ENCODE measurements at places on chromosomes 3 and 15. TPM values are rescaled to one million over a fixed set of nuclear protein-coding genes. Genes with fewer than 3 reads are reported as not detected.

TIMP4 gene
- total RNA-seq, result 5.3 TPM

- DNase-seq, result no peak
- H3K27ac ChIP-seq, result no peak overlapping the region
- no peaks in the 10 kb centered on the region for H3K36me3 ChIP-seq
- no peak overlapping the region for H3K4me3 ChIP-seq
- no peaks in the 10 kb centered on the region for H3K4me1 ChIP-seq
Observed at GRCh38 chr3:113812854-113813253, 25.7 kb upstream of the GRAMD1C start.

DNA sequence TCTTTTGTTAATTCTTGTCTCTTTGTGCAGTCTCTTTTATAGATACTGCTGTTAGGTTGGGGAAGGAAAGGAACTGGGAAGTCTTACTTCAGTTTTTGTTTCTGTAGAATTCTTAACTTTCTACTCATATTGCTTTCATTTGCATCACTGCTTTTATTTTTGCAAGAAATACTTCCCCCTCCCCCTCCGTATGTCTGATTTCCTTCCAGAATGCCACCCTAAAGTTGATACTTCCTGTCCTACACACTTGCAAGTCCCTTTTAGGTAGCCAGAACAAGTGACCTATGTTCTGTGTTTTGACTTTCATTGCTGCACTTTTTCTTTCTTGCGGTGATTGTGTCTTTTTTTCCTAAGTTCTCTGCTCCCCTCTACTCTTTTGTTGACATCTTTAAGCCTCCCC, 477.4 kb downstream of the RSL24D1 start:
- DNase-seq, result no peak
- no peaks in the 10 kb centered on the region for H3K4me1 ChIP-seq
- no peaks in the 10 kb centered on the region for H3K27me3 ChIP-seq

GRCh38 chr3:121411523-121411922, 134.3 kb downstream of the POLQ start:
- no peak for DNase-seq
- no peaks in the 10 kb centered on the region for H3K27me3 ChIP-seq
- H3K4me1 ChIP-seq, result no peaks in the 10 kb centered on the region

TMEM40 gene
- not detected for total RNA-seq

WDR73 gene
- 14.4 TPM for total RNA-seq

GRCh38 chr15:75186044-75186443, 15.6 kb upstream of the C15orf39 start:
- H3K27me3 ChIP-seq, result no peaks in the 10 kb centered on the region
- peaks cover 5% of the 10 kb centered on the region for H3K4me1 ChIP-seq
- H3K4me3 ChIP-seq, result no peak overlapping the region
- no peaks in the 10 kb centered on the region for H3K36me3 ChIP-seq
- no peak overlapping the region for H3K27ac ChIP-seq

GRCh38 chr3:41710646-41711388, 251.1 kb downstream of the ULK4 start:
- DNase-seq, result peak; percentile 26
- no peaks in the 10 kb centered on the region for H3K27me3 ChIP-seq
- H3K4me1 ChIP-seq, result no peaks in the 10 kb centered on the region
- H3K36me3 ChIP-seq, result no peaks in the 10 kb centered on the region

DNA sequence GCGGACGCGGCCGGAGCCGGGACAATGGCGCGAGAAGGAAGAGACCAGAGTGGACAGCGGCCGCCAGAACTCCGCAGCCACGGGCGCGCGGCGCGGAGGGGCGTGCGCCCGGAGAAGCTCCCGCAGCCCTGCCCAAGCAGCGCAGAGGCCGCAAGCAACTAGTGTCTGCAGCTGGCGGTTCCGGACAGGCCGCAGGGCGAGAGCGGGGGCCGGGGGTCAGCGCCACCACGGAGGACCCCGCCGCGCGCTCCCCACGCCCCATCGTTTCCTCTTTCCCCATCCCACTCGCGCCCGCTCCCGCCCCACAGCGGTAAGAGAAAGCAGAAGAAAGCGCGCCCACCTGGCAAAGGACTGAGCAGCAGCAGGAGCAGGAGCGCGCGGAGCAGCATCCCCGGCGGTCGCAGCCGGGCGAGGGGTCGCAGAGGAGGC, 440 bp downstream of the PRTG start:
- no peaks in the 10 kb centered on the region for H3K4me1 ChIP-seq
- peak overlapping the region; percentile 88 for H3K27ac ChIP-seq
- H3K27me3 ChIP-seq, result no peaks in the 10 kb centered on the region
- H3K36me3 ChIP-seq, result no peaks in the 10 kb centered on the region
- H3K4me3 ChIP-seq, result peak overlapping the region; percentile 65

GRCh38 chr3:123632161-123632655, 47.4 kb upstream of the HACD2 start:
- no peak overlapping the region for H3K4me3 ChIP-seq
- H3K27me3 ChIP-seq, result no peaks in the 10 kb centered on the region
- no peaks in the 10 kb centered on the region for H3K4me1 ChIP-seq
- DNase-seq, result peak; percentile 75
- peak overlapping the region; percentile 82 for H3K27ac ChIP-seq

DNA sequence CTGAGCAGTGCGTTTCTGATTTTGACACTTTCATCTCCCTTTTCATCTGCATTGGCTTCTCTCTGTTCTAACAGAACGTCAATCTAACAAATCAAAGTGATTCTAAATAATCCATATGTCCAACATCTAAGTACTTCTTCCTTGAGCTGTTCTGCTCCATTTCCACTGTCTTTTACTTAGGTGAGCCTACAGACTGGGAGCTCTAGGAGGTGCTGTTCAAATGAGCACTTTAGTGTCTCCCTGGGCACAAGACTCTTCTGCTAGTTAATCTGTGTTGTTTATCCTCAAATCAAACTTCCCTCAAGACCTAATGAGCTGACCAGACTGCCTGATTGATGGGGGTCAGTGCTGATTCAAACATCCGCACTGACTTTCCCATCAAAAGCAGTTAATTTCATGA, 408.1 kb downstream of the WDR72 start:
- no peak overlapping the region for H3K27ac ChIP-seq
- no peak for DNase-seq
- H3K27me3 ChIP-seq, result no peaks in the 10 kb centered on the region
- H3K4me1 ChIP-seq, result no peaks in the 10 kb centered on the region
- H3K4me3 ChIP-seq, result no peak overlapping the region

DNA sequence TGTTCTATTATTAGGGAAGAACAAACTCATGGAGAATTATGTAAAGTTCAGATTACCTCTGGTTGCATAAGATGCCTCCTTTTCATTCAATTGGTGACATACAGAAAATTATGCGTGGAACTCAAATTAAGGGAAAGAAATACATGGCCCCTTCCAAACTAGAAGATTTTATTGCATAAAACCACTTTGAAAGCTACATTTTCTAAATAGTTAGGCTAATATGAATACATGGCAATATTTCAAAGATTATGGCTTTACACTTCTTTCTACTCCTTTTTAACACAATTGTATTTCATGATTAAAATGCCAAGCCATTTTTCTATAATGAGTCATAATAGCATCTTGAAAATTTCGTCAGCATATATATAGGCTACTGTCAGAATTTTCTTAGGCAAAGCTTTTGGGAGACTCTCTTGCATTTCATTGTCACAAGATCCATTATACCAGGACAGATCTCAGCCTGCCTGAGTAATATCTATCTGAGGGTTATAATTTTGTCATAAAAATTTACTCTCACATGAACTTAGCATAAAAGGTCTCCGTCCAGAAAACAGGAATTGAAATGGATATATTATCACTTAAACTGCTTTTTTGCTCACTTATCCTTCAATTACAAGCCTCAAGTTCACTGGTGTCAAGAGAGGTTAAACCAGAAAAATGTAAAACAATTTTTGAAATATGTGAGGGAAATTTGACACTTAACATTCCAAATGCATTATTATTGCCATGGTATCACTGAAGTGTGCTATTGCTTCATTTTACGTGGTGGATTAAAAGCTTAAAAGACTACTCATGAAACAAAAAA, 37.1 kb downstream of the CPA3 start:
- DNase-seq, result no peak
- no peak overlapping the region for H3K27ac ChIP-seq
- H3K4me3 ChIP-seq, result no peak overlapping the region
- H3K4me1 ChIP-seq, result no peaks in the 10 kb centered on the region

DNA sequence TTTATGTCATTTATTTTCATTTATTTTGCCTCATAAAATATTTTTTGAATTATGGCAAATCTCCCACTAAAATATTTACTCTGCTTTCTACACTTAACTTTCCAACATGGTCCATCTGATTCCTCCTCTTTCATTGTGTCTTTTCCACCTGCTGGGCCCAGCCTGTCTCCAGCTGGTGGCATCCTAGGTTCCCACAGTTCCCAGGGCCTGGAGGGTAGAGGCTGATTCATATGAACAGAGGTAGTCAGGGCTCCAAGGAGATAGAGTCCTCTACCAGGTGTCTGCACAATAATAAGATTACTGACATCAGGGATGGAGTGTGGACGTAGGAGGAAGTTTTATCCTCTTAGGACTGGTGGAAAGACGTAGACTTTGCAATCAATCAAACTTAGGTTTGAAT, 14.3 kb downstream of the ZBTB38 start:
- H3K36me3 ChIP-seq, result no peaks in the 10 kb centered on the region
- H3K4me1 ChIP-seq, result no peaks in the 10 kb centered on the region
- no peak overlapping the region for H3K27ac ChIP-seq
- no peaks in the 10 kb centered on the region for H3K27me3 ChIP-seq
- DNase-seq, result no peak

- no peaks in the 10 kb centered on the region for H3K27me3 ChIP-seq
- H3K27ac ChIP-seq, result no peak overlapping the region
- H3K36me3 ChIP-seq, result no peaks in the 10 kb centered on the region
- no peak overlapping the region for H3K4me3 ChIP-seq
- no peak for DNase-seq
Observed at GRCh38 chr3:55630280-55630920, 143.3 kb upstream of the WNT5A start.

HYAL1 gene
- 27.6 TPM for total RNA-seq

CD96 gene
- total RNA-seq, result 1.0 TPM

LRRN1 gene
- total RNA-seq, result 0.29 TPM

- H3K36me3 ChIP-seq, result no peaks in the 10 kb centered on the region
- no peaks in the 10 kb centered on the region for H3K4me1 ChIP-seq
- DNase-seq, result no peak
- no peak overlapping the region for H3K4me3 ChIP-seq
- no peaks in the 10 kb centered on the region for H3K27me3 ChIP-seq
Observed at GRCh38 chr3:66539466-66539989, 38.7 kb upstream of the LRIG1 start.

SLC22A13 gene
- total RNA-seq, result not detected

DNA sequence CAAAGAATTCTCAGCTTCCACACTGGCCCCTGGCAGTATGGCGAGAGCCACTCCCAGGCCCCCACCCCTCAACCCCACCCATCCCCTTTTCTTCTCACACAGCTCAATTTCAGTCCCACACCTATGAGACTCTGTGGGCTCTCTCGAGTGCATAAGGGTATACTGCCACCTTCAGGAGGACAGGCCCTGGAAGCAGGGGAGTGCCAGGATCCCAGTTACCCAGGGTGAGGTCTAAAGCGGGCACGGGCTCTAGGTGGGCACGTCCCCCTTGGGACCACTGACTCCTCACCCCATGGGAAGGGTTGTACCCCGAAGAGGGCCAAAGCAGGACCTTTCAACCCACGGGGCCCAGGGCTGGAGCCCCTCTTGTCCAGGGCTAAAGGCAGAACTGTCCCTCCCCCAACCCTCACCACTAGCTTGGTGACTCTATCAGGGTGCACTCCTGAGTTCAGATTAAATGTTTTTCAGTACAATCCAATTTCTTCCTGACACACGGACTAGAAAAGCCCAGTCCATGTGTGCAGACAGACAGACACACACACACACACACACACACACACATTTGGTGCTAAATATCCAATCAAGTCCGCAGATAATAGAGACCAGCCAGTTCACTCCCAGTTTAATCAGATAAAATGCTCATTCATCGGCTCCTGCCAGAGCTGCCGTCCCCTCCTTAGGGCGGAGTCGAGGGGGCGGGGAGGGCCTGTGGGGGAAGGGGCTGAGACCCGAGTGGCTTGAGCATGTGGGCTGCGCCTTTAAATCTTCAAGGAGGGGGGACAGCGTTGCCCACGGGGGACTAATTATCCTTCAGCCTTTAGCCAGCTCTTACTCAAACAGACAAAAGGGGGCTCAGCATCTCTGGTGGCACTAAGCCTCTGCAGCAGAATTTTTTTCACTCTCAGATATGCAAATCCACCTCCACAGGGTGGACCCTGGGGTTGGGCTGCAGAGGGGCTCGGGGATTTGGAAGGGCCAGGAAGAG, 59.3 kb downstream of the CYP11A1 start:
- peak; percentile 56 for DNase-seq
- no peaks in the 10 kb centered on the region for H3K27me3 ChIP-seq
- H3K4me1 ChIP-seq, result no peaks in the 10 kb centered on the region
- H3K36me3 ChIP-seq, result no peaks in the 10 kb centered on the region

NKIRAS1 gene
- 3.6 TPM for total RNA-seq

PIERCE2 gene
- 1.4 TPM for total RNA-seq

TLR9 gene
- total RNA-seq, result not detected

GAP43 gene
- not detected for total RNA-seq

DNA sequence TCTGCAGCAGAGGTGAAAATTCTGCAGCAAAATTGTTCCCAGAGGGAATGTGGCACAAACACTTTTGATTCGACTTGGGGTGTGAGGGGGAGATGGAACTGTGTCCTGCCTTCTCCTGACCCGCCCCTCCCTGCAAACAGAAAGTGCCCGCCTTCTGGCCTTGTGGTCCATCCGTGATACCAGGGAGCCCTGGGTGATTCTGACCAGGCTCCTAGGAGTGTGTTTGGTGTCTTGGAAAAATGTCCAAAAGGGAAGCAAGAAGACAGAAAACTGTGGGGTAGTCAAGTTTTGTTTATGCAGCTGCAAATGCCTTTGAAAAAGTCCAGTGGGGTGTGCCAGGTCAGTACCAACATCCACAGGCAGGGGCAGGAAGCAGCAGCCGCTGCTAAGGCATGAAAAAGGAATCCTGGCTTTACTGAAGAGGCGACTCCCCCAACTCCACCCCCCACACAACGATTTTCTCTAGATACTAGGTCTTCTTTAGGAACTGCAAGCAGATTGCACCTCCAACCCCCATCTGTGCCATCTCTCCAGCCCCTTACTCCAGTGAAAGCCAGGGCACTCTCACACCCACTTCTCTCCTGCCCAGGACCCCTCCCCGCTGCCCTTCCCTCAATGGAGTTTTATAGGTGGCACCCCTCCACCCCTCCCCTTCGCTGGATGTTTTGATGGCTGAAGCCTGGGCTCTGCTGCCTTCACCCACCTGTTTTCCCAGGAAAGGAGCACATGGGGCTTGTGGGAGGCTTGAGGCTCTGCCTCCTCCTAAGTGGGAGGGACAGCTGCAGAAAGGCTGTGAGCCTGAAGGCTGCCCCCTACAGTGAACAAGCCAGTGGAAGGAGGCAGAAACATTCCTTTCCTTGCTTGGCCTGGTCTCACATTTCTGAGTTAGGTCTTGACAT, 82.4 kb upstream of the HERC1 start:
- no peaks in the 10 kb centered on the region for H3K27me3 ChIP-seq
- DNase-seq, result no peak
- no peaks in the 10 kb centered on the region for H3K4me1 ChIP-seq
- H3K4me3 ChIP-seq, result no peak overlapping the region
- H3K36me3 ChIP-seq, result no peaks in the 10 kb centered on the region
